ENCODE measurements at places on chromosomes 13 and 19. TPM values are rescaled to one million over a fixed set of nuclear protein-coding genes. Genes with fewer than 3 reads are reported as not detected.
A peak's percentile ranks its signal among the peaks of the same experiment; 100 is the strongest.

DNA sequence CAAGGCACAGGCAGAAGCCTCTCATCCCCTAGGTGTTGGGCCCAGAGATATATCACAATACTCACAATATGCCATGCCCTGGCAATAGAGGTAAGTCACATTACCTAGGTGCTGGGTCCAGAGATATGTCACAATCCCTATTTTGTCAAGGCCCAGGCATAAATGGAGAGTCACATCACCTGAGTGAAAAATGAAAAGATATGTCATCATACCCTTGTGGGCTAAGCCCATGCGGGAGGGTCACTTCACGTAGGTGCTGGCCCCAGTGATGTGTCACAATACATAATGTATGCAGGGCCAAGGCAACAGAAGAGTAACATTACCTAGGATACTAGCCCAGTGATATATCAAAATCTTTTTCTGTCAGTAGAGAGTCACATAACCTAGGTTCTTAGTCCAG lies 127.0 kb downstream of the ZNF675 start:
- DNase-seq: no peak

GRCh38 chr13:70520275-70521036 lies 412.2 kb upstream of the KLHL1 start:
- no peak for DNase-seq

DNA sequence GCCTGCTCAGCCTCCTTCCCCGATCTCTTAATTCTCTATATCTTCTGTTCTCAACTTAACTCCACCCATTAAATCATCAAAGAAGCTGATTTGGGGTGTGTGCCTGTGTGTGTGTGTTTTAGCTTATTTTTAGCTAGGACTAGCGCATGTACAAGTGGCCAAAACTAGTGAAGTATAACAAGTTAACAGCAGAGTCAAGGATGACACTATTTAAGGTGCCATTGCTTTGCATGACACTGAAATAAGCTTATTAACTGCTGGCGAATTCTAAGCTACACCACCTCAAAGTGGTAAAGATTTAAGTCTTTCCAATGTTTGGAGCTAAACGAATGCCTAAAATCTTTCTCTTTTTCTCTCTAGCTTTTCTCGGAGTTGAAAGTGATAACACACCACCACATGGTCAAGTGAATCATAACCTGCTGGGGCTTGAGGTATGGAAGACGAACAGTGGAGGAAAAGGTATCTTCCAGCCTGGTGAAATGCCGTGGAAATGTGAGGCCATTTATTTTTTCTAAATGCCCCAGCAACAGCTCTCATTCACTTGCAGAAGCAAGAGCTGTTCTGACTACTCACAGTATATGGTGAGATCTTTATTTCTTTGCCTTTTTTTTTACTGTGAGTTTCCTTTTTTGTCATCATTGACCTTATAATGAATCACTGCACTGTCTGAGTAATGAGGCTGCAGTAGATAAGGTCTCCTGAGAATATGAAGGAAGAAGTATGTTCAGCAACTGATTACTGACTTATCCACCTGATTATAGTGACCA lies 570.3 kb downstream of the PCDH9 start:
- DNase-seq: peak; percentile 54

DNA sequence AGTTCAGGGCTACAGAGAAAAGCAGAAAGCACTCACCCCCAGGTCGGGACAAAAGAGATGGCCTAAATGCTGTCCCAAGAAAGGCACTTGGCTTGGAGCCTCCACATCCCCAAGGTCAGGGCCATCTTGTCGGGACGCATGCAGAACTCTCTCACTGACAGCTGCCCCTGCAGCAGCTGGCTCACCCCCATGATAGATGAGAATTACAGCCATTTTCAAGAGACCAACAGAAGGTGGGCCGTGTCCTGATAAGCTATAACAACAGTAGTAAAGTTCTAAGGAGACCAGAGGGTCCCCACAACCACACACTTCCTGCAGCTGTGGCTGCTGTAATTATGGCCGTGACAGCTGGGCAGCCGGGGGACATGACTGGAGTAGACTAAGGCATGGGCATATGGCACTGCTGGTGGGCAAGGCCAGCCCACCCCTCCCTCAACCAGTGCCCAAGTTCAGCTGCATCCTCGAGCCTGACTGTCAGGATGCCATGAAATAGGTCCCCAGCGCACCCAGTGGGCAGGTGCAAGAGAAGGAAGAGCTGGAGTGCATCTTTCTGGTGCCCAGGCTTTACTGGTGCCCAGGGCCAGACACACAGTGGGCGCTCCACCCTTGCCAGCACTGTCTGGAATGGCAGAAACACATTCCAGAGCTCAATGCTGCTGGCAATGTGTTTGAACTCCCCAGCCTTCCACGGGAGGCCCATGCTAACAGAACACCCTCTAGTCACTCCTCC lies 436.7 kb upstream of the ZNF507 start:
- DNase-seq: no peak

The ZNF490 gene
- 7.0 TPM for total RNA-seq

DNA sequence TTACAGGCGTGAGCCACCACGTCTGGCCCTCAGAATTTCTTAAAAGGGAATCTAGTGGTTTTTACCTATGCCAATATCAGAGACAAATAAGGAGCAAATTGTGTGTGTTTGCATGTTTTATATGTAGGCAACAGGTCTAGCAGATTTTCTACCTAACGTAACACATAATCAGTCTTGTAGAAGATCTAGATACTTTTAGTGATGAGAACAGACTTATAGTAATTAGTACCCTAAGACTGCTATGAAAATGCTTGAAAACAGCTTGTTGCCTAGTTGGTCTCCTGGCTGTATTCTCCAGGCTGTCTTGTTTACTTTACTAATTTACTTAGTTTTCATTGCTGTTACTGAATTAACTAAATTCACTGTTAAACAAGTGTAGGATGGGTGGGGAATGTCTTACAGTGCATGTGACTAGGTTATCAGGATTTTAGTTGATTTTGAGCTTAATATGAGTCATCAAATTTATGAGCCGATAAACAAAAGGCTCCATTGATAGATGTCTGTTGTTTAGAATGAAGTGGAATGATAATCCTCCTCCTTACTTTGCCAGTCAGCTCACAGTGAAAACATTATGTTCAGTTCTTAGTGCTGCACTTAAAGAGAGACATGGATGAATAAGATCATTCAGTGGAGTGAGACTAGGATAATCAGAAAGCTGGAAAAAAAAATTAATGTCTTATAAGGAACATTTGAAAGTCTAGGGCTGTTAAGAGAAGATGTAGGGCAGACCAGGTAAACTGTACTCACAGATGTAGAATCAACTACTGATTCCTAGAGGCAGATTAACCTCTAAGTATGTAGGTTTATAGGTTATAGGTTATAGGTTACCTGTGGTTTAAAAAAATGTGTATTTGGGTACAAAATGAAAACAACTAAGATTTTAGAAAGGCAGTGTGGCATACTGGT lies 22.4 kb downstream of the GTF2F2 start:
- no peak for DNase-seq

DNA sequence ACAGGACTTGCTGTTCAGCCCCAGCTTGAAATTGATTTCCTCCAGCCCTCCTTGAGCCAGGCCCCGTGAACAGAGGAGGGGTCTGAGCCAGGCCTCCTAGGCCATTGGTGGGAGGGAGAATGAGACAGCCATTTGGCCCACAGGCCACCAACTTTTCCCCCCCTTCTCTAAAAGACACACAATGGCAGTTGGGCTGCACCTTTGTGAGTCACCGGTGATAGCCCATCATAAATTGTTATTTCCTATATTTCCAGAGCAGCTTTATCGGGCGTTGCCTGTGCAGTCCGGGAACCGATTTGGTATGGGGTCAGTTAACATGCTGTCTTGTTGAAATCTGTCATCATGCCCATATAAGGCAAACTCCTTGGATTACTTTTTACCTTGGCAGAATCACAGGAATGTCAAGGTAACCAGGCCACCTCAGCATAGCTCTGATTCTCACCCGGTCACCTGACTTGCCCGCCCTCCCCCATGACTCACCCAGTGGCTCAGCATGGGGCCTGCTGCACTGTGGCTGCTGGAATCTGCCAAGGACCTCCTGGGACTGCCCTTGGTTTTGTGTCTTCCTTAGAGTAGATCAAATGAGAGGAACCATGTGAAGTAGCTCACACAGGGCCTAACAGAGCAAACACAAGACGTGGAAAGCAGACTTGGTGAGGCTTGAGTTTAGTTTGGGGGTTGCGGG lies 36.1 kb downstream of the ACTN4 start:
- DNase-seq: peak; percentile 100

The CABP5 gene
- total RNA-seq: not detected

- no peak for DNase-seq
These were observed 56.5 kb upstream of the HTR2A start for GRCh38 chr13:46953331-46953730.

DNA sequence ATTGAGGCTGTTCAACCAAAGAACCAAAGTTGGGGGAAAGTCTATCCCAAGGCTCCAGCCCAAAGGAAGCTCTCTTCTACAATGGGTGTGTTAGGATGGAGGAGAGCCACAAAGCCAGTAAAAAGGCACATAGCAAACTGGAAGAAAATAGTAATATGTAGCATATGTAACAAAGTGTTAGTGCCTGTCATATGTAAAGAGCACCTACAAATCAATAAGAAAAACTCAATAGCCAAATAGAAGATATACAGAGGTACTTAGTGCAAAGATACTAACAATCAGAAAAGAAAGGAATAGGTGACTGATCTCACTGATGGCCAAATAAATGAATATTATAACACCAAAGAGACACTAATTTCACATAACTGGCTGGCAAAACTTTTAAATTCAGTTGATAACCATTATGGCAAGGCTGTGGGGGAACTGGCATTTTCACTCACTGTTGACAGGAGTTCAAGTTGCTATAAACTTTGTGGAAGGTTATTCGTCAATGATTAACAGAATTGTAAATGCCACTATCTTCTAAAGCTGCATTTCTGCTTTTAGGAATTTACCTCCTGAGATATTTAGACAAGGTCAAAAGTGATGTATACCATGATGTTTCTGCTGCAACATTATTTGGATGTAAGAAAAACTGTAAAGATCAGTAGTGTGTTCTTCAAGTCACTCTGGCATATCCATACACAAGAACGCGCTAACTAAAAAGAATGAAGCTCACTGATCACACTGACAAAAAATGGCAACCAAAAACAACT lies 110.8 kb downstream of the GNG7 start:
- no peak for DNase-seq

DNA sequence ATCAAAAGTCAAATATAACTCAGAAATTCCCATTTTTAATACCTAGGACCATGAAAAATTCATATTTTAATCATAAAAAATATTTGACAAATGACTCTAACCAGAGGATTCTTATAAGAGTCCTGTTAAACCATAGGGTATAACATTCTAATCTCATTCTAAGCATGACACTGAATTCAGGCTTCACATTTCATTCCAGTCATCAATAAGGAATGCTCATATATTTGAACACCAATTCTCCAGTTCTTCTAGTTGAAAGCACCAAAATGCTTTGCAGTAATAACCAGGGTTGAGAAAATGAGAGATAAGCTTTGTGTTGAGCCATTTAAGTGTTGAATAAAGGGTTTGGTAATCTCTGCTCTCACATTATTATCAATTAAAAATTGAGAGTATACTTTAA lies 147.5 kb downstream of the VWA8 start:
- no peak for DNase-seq

GRCh38 chr13:41720839-41721561 lies 239.9 kb downstream of the VWA8 start:
- no peak for DNase-seq

DNA sequence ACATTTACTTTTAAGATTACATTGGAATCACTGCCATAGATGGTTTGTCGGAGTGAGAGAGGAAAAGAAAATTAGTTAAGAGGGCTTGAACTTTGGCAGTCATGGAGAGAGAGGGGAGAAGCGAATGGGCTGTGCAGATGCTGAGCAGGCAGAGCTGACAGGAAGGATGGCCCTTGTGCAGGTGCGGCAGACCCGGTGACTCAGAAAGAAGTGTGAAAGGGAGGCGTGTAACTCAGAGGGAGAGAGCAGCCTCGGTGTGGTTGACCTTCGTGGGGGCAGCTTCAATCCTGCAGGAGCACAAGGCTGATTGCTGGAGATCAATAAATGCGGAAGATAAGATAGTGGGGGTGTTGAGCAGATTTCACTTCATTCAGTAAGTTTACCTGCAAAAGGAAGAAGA lies 76.9 kb downstream of the TNFSF13B start:
- no peak for DNase-seq

DNA sequence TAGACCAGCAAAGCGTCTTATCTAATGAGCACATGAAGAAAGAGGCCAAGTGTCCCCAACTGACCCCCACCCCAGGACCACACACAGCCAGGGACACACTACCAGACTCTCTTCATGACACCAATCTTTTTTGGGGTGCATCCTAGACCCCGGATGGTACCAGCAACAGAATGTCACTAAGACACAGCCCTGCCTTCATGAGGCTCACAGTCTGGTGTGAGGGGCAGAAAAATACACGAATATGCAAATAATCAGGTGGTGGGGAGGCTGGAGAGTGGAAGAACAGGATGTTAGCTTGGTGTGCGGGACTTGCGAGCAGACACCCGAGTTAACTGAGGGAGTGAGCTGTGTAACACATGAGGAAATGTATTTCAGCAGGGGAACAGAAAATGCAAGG lies 17.5 kb downstream of the AKT2 start:
- DNase-seq: no peak

- no peak for DNase-seq
These were observed 168.6 kb downstream of the SUCLA2 start for GRCh38 chr13:47832458-47832972.

The SACS gene
- 19.8 TPM for total RNA-seq

The ING1 gene
- 9.2 TPM for total RNA-seq

- DNase-seq: no peak
These were observed 52.3 kb downstream of the LRCH1 start for GRCh38 chr13:46605076-46605824.

DNA sequence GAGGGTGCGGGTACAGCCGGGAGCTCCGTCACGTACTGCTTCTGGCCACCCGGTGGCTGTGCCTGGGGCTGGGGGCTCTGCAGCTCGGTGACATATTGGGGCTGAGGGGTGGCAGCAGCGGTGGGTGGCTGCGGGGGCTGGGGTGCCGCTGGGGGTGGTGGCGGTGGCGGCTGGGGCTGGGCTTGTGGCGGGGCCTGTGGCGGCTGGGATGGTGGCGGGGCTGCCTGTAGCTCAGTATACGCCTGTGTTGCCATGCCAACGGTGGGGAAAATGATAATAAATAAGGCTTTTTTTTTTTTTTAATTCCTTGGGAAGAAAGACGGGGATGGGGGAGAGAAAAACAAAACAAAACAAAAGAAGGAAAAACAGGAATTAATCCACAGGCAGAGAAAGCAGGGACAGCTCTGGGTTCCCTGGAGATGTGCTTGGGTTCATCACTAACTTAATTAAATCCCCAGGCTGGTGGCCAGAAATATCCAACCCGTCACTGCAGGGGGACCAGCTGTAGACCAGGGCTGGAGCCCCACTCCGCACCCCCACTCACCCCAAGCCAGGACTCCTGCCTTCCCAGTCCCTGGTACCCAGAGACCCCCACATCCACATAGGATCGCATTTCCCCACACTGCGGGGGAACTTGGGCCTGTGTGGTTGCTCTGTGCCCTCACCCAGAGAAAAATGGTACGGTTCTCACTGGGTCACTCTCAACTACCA lies 12.4 kb downstream of the RFX1 start:
- no peak for DNase-seq

DNA sequence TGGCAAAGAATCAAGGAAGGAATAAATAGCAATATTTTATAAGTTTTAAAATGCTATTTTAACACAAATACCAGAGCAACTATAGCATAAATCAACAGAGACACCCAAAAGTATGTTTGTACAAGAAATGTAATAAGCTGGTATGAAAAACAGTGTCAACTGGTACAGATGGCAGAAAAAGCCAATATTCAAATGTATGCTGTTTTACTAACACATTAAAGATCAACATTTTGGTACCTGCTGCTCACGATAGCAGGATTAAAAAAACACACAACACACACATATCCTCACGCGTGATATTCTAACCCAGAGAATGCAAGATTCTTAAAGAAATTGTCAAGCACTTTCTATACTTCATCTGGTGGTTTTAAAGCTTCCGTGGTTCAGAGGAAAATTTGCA lies 48.1 kb upstream of the C19orf12 start:
- no peak for DNase-seq
